Activated CD4-positive, CD25-positive, alpha-beta regulatory T cell treated with anti-CD3 and anti-CD28 coated beads, Interleukin-2, amount 50 U/mL, for 72 hours (primary cell): ENCODE measurements at places on chromosomes 6 and 20.

GRCh38 chr6:165484178-165484889 is 174.9 kb upstream of the C6orf118 start:
- DNase-seq: no peak

DNA sequence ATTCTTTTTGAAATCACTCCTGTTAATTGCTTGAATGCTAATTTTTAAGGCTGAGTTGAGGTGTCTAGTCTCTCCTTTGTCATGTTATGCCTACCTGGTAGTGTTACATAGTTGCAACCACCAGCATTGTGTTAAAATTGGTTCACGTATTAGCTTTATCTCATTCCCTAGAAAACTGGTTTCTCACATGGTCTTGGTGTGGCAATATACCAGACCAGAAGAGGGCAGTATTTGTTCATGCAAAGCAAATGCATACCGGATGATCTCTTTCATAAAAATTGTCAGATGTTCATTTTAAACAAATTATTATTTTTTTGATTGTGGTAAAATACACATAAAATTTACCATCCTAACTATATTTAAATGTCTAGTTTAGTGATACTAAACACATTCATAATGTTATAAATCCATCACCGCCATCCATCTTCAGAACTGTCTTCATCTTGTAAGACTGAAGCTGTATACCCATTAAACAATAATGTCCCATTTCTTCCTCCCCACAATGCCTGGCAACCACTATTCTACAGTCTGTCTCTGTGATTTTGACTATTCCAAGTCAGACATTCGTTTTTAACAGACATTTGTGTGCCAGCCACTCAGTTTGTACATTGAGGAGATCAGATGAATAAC is 92.8 kb downstream of the ATRN start:
- DNase-seq: no peak

DNA sequence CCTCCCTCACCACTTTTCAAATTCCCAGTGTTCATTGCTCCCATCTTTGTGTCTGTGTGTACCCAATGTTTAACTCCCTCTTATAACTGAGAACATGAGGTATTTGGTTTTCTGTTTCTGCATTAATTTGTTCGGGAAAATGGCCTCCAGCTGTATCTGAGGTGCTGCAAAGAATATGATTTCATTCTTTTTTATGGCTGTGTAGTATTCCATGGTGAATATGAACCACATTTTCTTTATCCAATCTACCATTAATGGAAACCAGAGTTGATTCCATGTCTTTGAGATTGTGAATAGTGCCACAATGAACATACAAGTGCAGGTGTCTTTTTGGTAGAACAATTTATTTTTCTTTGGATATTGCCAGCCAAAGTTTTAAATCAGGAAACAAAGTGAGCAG is 10.4 kb downstream of the CD24 start:
- DNase-seq: no peak

GRCh38 chr6:38476888-38477287 is 162.8 kb downstream of the BTBD9 start:
- no peak for DNase-seq

GRCh38 chr20:23340524-23340923 is 10.1 kb upstream of the NXT1 start:
- no peak for DNase-seq

DNA sequence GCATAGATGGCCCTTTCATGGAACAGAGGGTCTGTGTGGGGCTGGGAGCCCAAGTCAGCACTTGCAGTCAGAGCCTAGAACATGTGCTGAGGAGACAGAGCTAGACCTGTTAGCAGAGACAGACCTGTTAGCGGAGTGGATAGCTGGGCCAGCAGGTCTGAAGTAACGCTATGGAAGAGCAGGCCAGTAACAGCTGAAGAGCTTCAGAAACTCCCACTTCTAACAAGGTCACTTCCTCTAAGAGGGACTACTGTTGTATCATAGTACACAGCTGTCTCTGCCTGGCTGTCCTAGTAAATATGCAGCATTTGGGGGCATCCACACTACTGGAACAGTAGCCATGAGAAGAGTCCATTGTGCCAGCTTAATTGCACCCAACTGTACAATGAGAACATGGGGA is 41.2 kb upstream of the POLR1H start:
- no peak for DNase-seq

DNA sequence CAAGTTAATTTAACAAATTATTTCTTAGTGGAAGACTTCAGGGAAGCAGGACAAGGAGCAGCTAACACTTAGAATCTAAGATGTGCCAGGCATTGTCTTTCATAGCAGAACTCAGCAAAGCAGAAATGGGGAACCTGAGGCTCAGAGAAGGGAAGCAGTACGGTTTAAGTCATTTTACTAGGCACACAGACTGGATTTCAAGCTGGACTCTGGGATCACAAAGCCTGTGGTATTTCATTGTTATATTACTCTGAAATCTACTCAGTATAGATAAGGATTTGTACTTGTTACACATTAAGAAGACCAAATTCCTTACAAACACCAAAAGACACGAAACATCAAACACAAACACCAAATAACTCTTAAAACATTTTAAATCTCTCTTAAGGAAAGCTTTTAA is 199.6 kb downstream of the ISM1 start:
- DNase-seq: no peak

DNA sequence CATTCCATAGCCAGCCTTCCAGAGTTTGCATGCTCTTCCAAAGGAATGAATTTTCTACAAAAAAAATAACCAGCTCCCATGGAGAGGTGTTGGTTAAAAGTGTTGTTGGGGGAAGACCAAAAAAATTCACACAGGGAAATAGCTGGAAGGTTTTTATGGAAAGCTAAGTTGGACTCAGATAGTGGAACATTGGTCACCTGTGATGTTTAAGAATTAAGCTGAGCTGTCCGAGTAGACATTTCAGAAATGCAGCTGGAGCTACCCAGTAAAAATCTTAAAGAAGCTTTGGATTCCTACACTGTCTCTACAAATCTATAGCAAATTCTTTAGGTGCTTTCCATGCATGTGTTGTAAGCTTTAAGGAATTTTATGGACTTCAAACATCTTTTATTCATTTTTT is 155.5 kb downstream of the THBS2 start:
- DNase-seq: no peak

GRCh38 chr6:97427648-97428047 is 144.6 kb upstream of the MMS22L start:
- no peak for DNase-seq

DNA sequence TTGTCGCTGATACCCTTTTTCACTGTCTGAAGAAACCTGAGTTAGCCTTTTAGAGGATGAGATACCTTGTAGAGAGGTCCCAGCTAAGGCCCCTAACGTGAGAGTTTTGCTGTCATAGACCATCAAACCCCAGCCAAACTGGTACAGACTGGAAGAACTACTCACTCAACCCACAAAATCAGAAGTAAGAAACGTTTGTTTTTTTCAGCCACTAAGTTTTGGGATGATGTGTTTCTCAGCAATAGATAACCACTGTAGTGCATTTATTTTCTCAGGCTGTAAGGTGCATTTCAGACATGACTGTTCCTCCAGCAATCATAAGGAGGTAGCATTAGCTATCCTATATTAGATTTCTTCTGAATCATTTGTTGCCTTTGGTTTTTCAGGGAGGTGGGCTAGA is 407.3 kb upstream of the FLRT3 start:
- DNase-seq: no peak

- no peak for DNase-seq
Observed at GRCh38 chr6:68559070-68559469, 76.0 kb upstream of the ADGRB3 start.

GRCh38 chr6:41272591-41273240 is 13.8 kb downstream of the TREM1 start:
- DNase-seq: no peak

GRCh38 chr6:140039364-140039763 is 664.9 kb upstream of the CITED2 start:
- DNase-seq: no peak

- no peak for DNase-seq
Observed at GRCh38 chr6:90139272-90139817, 157.3 kb downstream of the BACH2 start.
